Transverse colon (tissue), 4 donors: ENCODE measurements at places on chromosomes 6 and 20.

DNA sequence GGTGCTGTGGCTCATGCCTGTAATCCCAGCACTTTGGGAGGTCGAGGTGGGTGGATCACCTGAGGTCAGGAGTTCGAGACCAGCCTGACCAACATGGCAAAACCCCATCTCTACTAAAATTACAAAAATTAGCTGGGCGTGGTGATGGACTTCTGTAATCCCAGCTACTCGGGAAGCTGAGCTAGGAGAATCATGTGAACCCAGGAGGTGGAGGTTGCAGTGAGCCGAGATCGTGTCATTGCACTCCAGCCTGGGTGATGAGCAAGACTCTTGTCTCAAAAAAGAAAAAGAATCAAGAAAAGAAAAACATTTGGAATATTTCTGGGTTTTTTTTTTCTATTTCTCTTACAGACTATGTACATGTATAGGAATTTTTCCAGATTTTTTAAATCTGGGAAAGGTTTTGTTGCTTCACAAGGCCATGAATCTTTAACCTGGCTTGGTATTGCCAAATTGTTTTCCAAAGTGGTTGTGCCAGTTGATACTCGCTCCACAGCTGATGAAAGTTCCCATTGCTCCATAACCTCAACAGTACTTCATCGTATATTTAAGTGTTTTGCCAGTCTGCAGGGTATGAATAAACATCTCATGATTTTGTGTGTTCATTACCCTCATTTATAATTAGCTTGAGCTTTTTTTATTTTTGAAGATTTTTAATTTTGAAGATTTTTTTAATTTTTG lies 33.5 kb downstream of the RNF217 start:
- no peaks in the 10 kb centered on the region for H3K27me3 ChIP-seq
- no peak overlapping the region for H3K4me3 ChIP-seq
- H3K4me1 ChIP-seq: no peaks in the 10 kb centered on the region

GRCh38 chr6:13260831-13261230 lies 67.5 kb downstream of the TBC1D7 start:
- DNase-seq: no peak
- no peak overlapping the region for H3K4me3 ChIP-seq
- H3K27me3 ChIP-seq: no peaks in the 10 kb centered on the region
- no peaks in the 10 kb centered on the region for H3K4me1 ChIP-seq
- no peak overlapping the region for H3K27ac ChIP-seq

DNA sequence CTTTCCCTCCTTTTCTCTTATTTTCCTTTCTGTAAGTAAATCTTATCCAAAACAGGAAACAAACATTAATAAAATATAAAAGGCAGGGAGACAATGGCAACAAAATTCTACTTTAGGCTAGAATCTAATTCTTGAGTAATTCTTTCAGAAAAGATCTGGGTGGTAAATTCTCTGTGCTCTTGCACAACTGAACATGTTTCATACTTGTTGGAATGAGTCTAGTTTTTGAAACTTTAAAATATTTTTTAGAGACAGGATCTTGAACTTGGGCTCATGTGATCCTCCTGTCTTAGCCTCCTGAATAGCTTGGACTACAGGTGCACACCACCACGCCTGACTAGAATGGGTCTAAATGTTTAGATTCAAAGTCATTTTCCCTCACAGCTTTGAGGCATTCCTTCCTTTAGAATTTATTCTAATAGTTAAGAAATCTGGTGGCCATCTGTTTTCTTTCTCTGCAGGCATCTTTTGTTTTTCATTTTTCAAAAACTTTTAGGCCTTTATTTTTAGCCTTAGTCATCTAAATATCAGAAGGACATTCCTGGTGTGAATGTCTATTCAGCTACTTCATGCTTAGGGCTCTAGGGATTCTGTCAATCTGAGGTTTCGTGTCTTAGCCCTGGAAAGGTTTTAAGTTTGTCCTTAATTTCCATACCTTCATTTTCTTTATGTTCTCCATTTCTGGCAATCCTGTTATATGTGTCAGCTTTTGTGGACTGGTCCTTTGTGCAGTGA lies 76.5 kb downstream of the CDKAL1 start:
- H3K36me3 ChIP-seq: no peaks in the 10 kb centered on the region
- no peaks in the 10 kb centered on the region for H3K4me1 ChIP-seq
- no peak overlapping the region for H3K4me3 ChIP-seq
- H3K27me3 ChIP-seq: no peaks in the 10 kb centered on the region
- DNase-seq: no peak

DNA sequence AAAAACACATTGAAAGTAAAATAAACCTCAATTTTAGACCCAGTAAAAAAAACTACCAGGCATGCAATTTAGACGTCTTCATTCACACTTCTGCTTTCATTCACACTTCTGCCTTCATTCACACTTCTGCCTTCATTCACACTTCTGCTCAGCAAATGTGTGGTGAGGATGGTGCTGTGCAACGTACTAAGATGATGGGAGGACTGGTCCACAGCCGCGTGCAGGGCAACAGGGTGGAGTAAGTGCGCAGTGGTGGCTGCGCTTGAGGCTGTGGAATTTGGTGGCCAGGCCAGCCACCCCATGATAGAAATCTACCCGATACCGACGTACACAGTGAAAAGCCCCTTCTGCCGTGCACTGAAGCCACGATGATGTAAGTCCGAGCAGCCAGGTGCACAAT lies 114.3 kb upstream of the CD93 start:
- no peak overlapping the region for H3K4me3 ChIP-seq
- no peak for DNase-seq
- peaks cover 7% of the 10 kb centered on the region for H3K4me1 ChIP-seq
- no peaks in the 10 kb centered on the region for H3K36me3 ChIP-seq

DNA sequence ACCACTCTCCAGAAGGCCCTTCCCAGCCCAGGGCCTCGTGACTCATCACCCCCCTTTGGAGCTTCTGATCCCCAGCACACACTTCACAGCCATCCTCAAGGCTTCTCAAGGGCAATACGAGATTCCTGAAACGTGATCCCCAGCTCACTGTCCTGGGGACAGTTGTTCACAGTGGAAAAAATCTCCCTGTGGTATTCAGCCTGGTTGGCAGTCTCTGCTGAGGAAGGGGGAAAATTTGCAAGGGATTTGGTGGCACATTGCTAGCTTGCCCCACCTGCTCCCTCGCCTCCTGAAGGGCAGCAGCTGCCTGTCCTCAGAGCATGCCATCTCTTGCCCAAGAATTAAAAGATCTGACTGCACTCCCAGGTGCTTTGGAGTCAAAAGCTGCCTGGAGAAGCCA lies 20.7 kb upstream of the PKHD1 start:
- no peaks in the 10 kb centered on the region for H3K4me1 ChIP-seq
- no peaks in the 10 kb centered on the region for H3K36me3 ChIP-seq
- H3K27me3 ChIP-seq: no peaks in the 10 kb centered on the region
- DNase-seq: no peak

- H3K4me1 ChIP-seq: no peaks in the 10 kb centered on the region
- no peak overlapping the region for H3K27ac ChIP-seq
- no peak for DNase-seq
- H3K4me3 ChIP-seq: no peak overlapping the region
Observed at GRCh38 chr20:20953738-20954618, 152.2 kb downstream of the LINC00237 start.

- H3K4me1 ChIP-seq: no peaks in the 10 kb centered on the region
- no peak for DNase-seq
- no peak overlapping the region for H3K27ac ChIP-seq
- no peaks in the 10 kb centered on the region for H3K27me3 ChIP-seq
- H3K36me3 ChIP-seq: no peaks in the 10 kb centered on the region
Observed at GRCh38 chr6:165487347-165487746, 175.7 kb downstream of the PDE10A start.

GRCh38 chr20:38321959-38322598 lies 18.1 kb downstream of the BPI start:
- no peak for DNase-seq
- no peaks in the 10 kb centered on the region for H3K36me3 ChIP-seq
- H3K27ac ChIP-seq: no peak overlapping the region

DNA sequence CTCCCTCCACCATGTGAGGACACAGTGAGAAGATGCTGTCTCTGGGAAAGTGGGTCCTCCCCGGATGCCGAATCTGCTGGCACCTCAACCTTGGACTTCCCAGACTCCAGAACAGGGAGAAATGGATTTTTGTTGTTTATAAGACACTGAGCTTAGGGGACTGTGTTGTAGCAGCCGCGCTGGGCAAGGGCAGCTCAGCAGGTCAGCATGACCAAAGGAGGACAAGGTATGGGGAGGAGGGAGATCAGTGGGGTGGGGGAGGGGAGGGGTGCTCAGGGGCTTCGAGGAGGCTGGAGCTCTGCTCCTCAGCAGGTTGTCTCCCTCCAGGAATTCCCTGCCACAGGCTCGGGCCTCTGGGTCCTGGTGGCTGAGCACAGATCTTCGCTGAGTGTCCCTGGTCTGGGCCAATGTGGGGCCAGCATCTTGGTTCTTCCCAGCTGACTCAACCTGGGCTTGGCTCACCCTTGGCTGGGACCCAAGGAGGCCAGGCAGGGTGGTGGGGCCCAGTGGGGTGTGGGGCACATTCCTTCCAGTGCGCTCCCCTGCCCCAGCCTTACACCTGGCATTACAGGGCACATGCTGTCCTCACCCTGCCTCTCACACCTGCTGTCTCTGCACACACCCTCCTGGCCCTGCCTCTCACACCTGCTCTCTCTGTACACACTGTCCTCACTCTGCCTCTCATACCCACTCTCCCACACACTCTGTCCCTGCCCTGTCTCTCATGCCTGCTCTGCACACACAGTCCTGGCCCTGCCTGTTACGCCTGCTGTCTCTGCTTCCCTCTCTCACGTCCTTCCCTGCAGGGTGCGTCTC lies 107.3 kb downstream of the SYCP2 start:
- H3K4me3 ChIP-seq: no peak overlapping the region
- no peaks in the 10 kb centered on the region for H3K27me3 ChIP-seq
- DNase-seq: peak; percentile 93
- H3K4me1 ChIP-seq: peaks cover 10% of the 10 kb centered on the region

DNA sequence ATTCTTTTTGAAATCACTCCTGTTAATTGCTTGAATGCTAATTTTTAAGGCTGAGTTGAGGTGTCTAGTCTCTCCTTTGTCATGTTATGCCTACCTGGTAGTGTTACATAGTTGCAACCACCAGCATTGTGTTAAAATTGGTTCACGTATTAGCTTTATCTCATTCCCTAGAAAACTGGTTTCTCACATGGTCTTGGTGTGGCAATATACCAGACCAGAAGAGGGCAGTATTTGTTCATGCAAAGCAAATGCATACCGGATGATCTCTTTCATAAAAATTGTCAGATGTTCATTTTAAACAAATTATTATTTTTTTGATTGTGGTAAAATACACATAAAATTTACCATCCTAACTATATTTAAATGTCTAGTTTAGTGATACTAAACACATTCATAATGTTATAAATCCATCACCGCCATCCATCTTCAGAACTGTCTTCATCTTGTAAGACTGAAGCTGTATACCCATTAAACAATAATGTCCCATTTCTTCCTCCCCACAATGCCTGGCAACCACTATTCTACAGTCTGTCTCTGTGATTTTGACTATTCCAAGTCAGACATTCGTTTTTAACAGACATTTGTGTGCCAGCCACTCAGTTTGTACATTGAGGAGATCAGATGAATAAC lies 92.8 kb downstream of the ATRN start:
- no peak for DNase-seq
- no peaks in the 10 kb centered on the region for H3K27me3 ChIP-seq
- no peaks in the 10 kb centered on the region for H3K4me1 ChIP-seq

- DNase-seq: peak; percentile 72
- H3K4me3 ChIP-seq: no peak overlapping the region
- no peaks in the 10 kb centered on the region for H3K27me3 ChIP-seq
- H3K4me1 ChIP-seq: peaks cover 10% of the 10 kb centered on the region
- H3K36me3 ChIP-seq: no peaks in the 10 kb centered on the region
Observed at GRCh38 chr6:137705160-137706082, 161.6 kb upstream of the TNFAIP3 start.

GRCh38 chr6:80742481-80742880 lies 636.0 kb downstream of the BCKDHB start:
- H3K27me3 ChIP-seq: no peaks in the 10 kb centered on the region
- H3K4me3 ChIP-seq: no peak overlapping the region
- no peaks in the 10 kb centered on the region for H3K4me1 ChIP-seq
- no peak overlapping the region for H3K27ac ChIP-seq
- no peaks in the 10 kb centered on the region for H3K36me3 ChIP-seq

- no peak for DNase-seq
- H3K36me3 ChIP-seq: no peaks in the 10 kb centered on the region
- H3K4me1 ChIP-seq: no peaks in the 10 kb centered on the region
- no peak overlapping the region for H3K4me3 ChIP-seq
- H3K27me3 ChIP-seq: no peaks in the 10 kb centered on the region
Observed at GRCh38 chr6:154267508-154268106, 89.0 kb downstream of the IPCEF1 start.

DNA sequence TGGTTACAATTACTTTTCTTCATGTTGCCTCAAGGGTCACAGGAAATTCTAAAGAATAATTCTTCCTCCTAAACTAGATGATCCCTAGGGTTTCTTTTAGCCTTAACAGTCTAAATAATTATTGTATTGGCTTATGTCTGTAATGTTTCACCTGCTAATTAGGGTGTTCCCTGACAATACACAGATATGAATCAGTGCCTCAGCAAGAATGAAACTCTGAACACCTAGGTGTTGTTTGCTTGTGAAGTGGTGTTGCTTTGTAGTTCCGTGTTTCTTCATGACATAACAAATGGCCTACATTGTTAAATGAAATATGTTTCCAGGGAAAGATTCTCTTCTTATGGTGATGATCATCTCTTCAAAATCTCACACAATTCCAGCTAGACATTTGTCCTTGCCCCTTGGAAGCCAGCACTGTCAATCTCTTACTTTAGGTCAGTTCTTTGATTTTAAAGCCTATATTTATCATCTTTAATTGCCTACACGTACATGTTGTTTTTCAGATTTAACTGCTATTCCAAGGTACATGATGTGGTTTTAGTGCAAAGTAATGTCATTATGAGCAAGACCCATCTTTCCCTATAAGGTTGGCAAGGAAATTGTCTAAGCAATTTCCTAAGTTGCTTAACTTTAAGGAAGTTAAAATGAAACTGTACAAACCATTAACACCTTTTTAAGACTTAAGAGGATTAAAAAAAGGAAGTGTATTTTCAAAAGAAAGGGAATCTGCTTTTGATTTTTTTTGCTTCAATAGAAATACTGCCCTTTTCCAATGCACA lies 111.9 kb downstream of the TBC1D7 start:
- no peaks in the 10 kb centered on the region for H3K27me3 ChIP-seq
- DNase-seq: no peak
- H3K4me1 ChIP-seq: peaks cover 6% of the 10 kb centered on the region
- no peak overlapping the region for H3K27ac ChIP-seq

DNA sequence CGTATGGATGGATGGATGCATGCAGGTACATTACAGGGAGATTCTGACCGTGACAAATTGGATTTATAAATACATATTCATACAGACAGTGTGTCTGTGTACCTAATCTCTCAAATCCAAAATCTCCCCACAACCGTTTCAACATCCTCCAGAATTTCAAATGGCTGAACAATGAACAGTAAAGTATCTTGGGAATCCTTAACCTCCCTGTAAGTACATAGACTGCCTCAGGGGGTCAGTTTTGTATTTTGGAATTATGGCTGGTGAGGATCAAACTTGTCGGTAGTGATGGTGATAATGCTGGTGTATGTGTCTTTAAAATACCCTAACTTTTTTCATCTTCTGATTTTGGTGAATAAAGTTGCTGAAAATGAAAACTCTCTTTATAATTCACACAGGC lies 246.2 kb downstream of the FOXC1 start:
- no peaks in the 10 kb centered on the region for H3K4me1 ChIP-seq
- no peaks in the 10 kb centered on the region for H3K36me3 ChIP-seq
- no peak overlapping the region for H3K27ac ChIP-seq
- no peak for DNase-seq
- no peak overlapping the region for H3K4me3 ChIP-seq
- no peaks in the 10 kb centered on the region for H3K27me3 ChIP-seq

- H3K36me3 ChIP-seq: no peaks in the 10 kb centered on the region
- no peak overlapping the region for H3K4me3 ChIP-seq
- peak; percentile 19 for DNase-seq
- no peaks in the 10 kb centered on the region for H3K27me3 ChIP-seq
Observed at GRCh38 chr6:32627831-32628230, 9.4 kb upstream of the HLA-DQA1 start.
